ENCODE measurements at places on chromosomes 11 and 22.

DNA sequence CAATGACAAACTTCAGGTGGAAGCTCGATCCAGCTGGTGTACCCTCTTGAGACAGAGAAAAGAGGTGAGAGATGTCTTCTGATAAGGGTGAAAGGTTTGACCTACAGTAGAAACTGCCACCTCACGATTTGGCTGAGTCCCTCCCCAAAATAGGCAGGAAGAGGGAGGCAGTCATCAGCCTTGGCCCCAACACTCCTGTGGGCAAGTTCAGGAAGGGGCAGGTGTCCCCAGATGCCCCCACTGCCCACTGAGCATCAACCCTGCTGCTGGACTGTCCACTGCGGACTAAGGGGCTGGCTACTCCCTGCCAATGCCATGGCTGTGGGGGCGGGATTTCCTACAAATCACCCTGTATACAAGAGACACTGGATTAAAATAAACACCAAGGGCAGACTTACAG is 441.4 kb downstream of the BUD13 start:
- no peak for DNase-seq

- no peak for DNase-seq
Observed at GRCh38 chr11:22903782-22904181, 43.5 kb upstream of the CCDC179 start.

GRCh38 chr11:47257517-47258316 is at the start of gene NR1H3:
TSS of gene NR1H3 (plus strand) at chr11:47257996. CDS start at chr11:47259217, 1,221 bp downstream.
- no peak for DNase-seq

DNA sequence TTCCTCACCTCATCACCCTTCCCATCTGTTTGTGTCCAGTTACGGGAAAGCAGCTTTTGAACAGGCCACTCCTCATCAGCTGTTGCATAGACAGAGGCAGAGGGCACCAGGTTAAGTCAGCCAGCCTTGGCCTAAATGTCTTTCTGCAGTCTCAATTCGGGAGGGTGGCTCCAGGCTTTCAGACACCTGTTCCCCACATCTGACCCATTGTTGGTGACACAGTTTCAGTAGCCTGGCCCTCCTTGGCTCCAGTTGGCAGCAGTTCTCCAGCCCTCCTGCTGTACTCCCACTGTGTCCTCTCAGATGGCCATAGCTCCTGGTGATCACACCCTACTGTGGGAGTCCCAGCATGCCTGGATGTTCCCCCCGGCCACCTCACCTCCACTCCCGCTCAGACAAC is 70.8 kb upstream of the MYOD1 start:
- DNase-seq = no peak

GRCh38 chr11:19753451-19754106 is 40.9 kb downstream of the NAV2 start:
- no peak for DNase-seq

DNA sequence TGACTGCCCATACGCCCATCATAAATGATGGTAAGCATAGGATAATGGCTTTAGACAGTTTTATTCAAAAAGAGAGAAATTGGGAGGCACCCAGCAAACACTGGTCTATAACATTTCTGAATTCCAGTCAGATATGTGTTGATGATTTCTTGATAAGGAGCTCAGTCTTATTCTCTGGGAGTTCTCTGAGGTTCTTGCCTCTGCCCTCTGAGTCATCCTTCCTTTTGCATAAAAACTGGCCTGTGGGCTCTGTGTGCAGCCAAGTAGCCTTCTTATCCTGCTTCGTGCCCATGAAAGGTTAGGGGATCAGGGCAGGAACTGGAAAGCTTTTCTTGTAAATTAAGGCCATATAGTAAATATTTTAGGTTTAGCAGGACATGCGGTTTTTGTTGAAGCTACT is 48.9 kb downstream of the FAR1 start:
- no peak for DNase-seq

GRCh38 chr11:1916986-1917522 is 2.4 kb upstream of the TNNT3 start:
- DNase-seq = no peak

- DNase-seq = no peak
Observed at GRCh38 chr11:86196085-86196696, 48.4 kb upstream of the EED start.

DNA sequence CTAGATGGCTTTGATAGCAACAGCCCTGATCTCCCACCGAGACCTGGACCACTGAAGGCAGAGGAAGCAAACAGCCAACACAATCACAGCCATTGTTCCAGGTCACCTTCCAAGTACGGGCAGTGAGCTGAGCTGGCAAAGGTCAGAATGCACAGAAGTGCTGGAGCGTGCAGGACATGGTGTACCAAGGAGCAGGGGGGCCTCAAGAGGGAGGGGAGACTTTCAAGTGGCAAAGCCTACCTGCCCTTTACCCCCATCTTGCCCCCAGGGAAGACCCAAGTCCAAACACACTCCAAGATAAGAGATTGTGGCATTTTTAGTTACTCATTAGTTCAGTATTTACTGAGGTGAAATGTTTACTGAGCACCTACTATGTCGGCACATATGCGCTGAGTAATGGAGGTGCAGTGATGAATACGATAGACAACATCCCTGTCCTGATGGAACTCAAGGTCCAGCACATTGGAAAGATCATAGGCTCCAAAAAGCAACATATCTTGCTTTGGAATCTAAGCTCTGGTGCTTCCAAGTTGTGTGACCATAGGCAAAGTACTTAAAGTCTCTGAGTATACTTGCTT is 26.0 kb upstream of the TTC12 start:
- DNase-seq = no peak

GRCh38 chr22:31492151-31492550 is 2.5 kb upstream of the EIF4ENIF1 start:
- no peak for DNase-seq

DNA sequence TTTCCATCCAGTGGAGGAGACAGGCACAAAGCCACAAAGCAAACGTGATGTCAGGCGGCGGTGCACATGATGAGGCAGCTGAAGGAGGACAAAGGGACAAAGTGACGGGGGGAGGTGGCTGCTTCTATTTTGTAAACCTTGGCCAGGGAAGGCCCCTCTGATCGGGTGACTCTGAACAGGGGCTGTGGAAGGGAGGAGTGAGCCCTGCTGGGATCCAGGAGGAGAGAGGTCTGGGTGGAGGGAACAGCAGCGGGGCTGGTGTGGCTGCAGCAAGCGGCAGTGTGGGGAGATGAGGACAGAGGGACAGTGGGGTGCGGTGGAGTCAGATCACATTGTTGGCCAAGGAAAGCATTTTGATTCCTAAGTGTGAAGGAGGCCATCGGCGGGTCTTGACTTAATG is 36.7 kb downstream of the SHISAL1 start:
- no peak for DNase-seq

DNA sequence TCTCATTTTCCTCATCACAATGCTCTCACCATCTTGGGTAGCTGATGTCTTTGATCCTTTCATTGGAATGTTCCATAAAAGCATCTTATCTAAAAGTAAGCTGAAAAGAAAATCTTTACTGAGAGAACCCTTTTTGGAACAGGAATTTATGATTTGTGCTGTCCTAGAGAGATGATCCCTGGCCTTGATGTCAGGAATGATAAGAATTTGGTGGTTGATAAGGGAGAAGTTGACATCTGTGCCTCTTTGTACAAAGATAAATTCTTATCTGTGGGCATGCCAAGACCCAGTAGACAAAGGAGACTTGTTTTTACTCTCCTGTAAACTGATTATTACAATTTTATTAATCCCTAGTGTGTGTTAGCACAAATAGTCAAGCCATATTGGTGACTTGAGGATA is 36.9 kb downstream of the NAALAD2 start:
- DNase-seq = no peak

Data from frontal cortex (tissue), 4 donors.